ENCODE measurements at places on chromosomes 11 and 22. TPM values are rescaled to one million over a fixed set of nuclear protein-coding genes. Genes with fewer than 3 reads are reported as not detected.

- DNase-seq, result no peak
Observed at GRCh38 chr11:10522921-10523320, 18.1 kb downstream of the RNF141 start.

DNA sequence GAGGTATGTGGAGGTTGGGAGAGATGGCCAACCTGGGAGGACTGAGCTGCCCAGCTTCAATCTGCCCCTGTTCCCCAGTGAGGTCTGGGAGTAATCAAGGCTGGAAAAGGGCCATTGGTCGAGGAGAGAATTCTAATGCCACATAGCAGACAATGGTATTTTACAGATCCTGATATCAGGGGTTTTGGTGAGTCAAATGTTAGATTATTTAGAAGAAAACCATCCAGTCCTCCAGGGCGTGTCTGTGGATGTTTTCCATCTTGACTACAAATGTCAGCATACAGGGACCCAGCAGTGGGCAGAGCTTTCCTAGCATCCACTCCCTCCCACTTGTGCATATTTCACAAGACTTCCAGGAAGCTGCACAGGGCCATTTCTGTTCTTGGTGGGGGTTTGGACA, 107.9 kb downstream of the SCN3B start:
- no peak for DNase-seq

DNA sequence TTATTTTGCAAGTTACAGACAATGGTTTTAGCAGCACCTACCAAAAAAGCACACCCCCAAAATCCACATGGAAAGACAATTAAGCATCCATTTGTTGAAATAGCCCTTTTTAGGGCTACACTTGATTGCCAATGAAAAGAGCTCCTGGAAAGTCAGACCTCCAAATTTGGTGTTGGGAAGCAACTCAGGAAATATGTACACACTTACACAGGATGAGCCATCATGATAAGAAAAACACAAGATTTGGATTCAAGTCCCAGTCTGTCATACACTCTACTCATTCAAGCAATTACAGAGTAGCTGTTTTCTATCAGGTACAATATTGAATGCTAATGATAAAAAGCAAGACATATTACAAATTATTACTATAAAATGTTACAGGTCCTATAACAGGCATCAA, 31.5 kb downstream of the FAM168A start:
- no peak for DNase-seq

DNA sequence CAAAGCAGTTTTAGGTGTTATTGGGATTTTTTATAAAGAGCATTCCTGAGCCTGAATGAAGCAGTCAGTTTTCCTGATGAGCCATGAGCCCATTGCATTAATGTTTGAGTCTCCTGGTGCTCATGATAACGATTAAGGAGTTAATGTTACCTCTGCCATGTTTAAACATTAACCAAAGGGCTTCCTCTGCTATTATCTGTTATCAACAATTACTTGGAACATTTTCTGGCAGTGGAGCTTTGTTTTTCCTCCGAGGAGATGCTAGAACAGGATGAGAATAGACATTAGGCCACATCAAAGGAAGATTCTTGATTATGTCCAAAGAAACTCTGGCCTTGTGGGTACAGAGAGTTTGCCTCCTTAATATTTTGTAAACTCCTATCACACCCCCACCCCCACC, 49.9 kb downstream of the ZNRF3 start:
- DNase-seq, result no peak

DNA sequence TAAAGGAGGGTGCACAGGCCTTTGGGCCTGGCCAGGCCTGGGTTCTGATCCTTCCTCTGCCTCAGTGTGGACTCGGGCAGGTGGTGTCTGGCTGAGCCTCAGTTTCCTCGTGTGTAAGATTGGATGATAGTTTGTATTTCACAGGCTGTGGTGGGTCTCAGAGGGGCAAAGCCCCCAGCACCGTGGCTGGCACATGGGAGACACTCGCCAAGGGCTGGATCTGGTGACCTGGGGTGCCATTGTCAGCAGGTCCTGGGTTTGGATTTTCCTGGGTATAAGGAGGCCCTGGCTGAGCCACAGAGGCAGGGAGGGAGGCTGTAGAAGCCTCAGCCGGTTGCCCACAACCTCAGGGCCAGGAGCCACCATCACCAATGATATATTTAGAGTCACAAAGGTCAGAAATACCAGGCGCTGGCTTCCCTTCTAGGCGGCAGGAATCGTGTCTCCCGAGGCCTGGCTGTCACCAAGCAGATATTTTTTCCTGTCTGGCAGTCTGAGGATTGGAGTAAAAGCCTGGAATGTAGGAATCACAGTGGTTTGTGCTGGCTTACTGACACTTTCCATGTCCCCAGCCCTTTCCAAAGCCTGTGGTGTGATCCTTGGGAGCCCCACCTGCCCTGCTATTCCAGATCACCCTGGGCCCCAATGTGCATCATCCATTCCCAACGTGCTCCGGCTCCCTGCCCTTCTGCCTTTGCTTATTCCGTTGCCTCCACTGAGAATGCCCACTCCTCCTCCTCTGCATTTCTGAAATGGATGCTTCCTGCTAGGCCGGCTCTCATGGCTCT, 15.6 kb downstream of the KCNC1 start:
- DNase-seq, result no peak

GRCh38 chr11:129965248-129965647, 37.4 kb downstream of the PRDM10 start:
- no peak for DNase-seq

DNA sequence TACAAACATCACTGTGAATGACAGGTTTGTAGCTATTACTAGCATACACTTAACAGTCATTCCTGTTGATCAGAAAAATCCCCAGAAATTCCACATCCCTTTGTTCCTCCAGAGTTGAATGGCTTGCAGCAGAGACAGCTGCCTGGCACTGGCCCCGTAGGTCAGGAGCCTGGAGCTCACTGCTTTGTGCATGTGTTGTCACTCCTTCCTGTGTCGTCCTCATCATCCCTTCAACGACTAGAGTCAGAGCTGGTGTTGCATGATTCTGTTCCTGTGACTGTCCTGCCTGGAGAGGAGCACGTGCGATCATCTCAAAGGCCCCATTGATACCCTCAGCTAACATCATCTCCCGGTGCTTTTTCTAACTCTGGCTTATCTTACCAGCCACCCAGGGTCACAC, 58.3 kb downstream of the LDLRAD3 start:
- no peak for DNase-seq

GRCh38 chr11:47714554-47715081, 551 bp downstream of the AGBL2 start:
- DNase-seq, result no peak

- DNase-seq, result no peak
Observed at GRCh38 chr22:21927174-21927823, 25.3 kb downstream of the PPM1F start.

DNA sequence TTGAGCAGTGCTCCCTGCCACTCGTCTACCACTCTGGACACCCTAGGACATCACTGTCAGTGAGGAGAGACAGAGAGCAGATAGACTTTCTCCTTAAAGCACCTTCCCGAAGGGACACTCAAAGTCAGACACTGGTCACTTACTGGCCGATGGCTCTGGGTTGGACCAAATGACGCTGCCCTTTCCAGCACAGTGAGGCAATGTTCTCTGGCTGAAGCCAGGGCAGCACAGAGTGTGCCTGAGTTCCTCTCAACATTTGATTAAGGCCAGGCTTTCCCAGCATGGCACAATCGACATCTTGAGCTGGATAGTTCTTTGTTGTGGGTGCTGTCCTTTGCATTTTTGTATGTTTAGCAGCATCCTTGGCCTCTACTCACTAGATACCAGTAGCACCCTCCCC, 206.2 kb downstream of the CSNK2A3 start:
- DNase-seq, result no peak

GRCh38 chr11:66494458-66494857, 14.2 kb downstream of the DPP3 start:
- no peak for DNase-seq

DNA sequence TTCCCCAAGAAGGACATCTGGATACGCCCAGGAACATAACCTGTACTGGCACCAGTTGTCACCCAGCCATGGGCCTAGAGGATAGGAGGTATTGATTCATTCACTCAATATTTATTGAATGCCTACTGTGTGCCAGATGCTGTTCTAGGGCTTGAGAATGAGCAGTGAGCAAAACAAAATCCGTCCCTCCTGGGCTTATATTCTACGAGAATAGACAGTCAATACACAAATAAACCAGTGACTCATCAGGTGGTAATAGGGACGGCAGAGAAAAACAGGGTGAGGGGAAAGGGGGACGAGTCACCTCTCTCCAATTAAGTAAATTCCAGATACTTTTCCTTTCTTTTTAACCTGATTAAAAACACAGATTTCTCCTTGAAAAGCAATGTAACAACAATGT, 103.5 kb downstream of the MICAL2 start:
- DNase-seq, result no peak

- peak; percentile 33 for DNase-seq
Observed at GRCh38 chr11:75351791-75352587, 528 bp upstream of the ARRB1 start.

DNA sequence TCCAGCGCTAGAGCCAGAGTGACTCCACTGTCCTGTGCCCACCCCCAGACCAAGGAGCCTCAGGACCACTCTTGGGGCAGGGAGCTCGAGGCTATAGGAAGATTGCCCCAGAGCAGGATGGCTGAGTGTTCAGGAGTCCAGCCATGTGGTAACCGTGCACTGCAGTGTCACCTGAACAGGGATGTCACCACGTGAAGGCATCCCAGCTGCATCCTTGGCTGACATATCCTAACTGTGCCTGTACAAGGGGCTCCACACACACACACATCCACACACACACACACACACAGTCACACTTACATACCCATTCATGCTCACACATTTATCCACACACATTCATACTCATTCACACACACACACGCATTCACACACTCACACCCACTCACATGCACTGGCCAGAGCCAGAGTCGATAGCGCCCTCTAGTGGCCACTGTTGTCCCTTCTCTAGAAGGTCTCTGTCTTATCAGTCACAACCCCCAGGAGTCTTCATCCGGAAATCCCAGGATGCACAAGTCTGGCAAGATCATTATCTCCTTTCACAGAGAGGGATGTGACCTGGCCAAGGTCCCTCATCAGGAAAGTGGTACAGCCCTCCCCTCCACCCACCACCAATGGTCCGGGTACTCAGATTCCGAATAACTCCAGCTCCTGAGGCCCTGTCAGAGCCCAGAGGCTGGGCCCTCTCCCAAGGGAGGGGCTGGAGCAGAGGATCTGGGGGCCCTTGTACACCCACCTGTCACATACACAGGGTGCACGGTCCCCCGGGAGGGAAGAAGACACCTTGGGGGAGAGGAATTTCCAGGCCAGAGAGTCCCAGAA, 55.1 kb downstream of the IGLL5 start:
- peak; percentile 63 for DNase-seq

OR5D16 gene
- not detected for total RNA-seq

TTC12 gene
- total RNA-seq, result 15.0 TPM

CADM1 gene
- total RNA-seq, result 0.32 TPM

CASP4 gene
- total RNA-seq, result 67.7 TPM

All from Calu3 (cell line).